ENCODE measurements at places on chromosomes 5 and 9. TPM values are rescaled to one million over a fixed set of nuclear protein-coding genes. Genes with fewer than 3 reads are reported as not detected.

GRCh38 chr9:90803860-90804593 is 2.4 kb downstream of the SYK start:
- no peak for DNase-seq

DNA sequence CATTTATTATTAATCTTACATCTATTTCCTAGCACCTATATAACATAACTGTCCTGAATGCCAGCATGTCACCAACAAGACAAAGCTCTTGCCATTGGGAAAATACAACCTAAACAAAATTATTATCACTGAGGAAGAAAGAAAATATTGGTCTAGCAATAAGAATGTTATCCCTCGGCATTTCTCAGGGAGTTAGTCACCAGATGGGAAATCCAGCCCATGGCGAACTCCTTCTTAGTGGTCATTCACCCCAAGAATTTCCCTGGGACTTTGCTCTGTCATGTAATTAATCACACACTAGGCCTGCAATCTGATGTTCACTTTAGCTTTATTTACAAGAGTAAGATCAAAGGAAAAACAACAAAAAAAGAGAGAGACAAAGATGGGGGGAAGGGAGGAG is 56.1 kb upstream of the TAS2R1 start:
- no peak for DNase-seq

GRCh38 chr5:131999041-131999440 is 12.4 kb downstream of the ACSL6 start:
- no peak for DNase-seq

DNA sequence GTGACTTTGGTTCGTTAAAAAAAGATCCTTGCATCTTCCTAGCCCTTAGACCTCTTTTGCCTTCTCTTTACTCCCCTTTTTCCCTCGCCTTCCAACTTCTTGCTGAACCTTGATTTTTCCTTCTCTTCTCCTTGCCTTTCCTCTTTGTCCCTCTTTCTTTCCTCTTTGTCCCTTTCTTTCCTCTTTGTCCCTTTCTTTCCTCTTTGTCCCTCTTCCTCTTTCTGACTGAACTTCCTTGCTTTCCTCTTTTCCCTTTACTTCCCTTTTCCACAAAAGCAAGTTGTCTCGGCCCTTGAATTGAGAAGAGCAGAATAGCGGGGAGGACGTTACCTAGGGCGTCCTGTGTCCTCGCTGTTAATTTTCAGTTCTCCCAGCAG is 1.4 kb upstream of the MLLT3 start:
- DNase-seq, result no peak

DNA sequence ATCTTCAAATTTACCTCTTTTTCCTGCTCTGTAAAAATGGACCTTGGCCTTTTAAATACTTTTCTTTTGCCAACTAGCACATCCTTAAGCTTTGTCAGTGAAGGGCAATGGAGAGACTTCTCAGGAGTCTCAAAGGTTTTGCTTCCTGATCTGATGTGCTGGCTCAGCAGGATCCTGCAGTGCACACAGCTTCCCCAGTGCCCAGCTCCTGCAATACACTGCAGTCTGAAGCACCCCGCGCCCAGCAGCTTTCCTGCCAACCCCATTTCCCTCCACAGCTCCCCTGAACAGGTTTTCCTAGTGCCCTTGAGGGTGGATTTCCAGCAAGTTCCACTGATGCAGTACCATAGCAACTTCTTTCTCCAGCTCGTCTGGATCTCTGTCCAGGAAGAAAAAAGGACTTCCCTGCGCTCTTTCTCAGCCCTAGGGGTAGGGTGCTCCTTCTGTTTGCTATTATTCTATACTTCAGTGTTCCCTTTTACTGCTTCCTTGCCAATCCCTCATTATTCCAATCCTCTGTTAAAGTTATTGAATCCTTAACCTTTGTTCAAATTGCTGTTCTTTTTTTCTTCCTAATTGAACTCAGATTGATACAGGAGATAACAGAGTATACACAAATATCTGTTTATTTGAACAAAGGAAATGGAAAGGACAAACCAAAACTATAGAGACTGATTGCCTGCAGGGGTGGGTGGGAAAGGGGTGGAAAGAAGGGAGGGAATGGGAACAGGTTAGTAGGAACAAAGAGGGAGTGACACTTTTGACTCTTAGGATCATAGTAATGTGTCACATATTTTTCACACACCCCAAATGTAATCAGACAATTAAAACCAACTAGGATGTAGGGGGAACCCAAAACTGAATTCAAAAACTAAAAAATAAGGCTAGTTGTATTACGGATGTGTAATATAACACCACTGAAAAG is 8.5 kb downstream of the SNAPC3 start:
- DNase-seq, result no peak

DNA sequence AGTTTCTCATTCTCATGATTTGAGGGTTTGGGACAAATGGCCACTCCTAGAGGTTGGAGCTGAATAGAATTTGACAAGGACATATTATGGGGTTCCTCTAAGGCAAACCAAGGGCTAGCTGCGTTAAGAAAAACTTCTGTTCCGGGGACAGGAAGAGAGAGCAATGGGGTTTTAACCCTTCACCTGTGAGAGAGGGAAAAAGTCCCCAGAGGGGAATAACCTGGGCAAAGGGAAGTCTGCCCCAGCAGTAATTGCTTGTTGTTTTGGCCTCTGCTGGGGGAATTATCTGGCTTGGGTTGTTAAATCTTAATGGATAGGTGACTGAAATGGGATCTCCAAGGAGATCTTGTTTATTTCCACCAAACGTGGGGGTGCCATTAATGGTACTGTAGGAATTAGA is 110.1 kb upstream of the MOCS2 start:
- no peak for DNase-seq

DNA sequence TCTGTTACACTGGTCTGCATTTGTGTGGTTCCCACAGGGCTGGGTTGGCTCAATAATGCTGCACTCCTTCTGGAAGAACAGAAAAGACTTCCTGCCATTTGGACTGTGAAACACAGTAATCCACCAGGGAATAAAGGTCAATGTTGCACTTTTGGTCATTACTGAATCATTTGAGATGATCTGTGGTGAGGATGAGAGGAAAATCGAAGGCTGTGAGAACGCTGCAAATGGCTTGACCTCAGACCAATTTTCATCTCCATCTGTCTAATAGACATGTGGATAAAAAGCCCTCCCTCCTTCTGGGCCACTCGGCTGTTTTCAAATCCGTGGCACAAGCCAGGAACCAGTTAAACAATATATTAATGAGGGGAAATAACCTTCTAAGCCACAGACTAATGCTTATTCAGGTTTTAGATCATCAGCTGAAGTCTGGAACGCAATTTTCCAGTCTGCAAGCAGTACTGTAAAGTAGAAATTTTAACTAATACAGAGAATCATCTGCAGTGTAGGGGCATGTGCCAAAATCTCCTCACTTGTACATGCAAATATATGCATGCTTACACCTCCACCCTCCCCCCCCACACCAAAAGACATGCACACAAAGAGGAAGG is 20.2 kb downstream of the TLE1 start:
- no peak for DNase-seq

DNA sequence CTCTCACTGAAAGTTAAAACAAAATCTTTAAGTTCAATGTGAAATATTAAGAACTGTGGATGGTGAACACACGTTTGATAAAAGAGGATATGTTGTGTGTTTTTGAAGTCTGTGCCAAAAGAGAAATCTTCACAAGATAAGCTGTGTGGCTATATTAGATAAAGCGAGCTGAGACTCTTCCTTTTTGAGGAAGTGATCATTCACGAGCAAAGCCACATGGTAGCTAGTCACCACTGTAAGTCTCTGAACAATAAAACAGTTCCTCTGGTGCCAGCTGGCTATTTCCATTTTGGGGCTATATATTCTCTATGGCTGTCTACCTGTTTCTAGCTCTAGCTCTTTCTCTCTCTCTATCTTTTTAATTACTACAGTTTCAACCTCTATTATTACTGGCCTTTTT is 1849.2 kb upstream of the C9orf72 start:
- DNase-seq, result no peak

DNA sequence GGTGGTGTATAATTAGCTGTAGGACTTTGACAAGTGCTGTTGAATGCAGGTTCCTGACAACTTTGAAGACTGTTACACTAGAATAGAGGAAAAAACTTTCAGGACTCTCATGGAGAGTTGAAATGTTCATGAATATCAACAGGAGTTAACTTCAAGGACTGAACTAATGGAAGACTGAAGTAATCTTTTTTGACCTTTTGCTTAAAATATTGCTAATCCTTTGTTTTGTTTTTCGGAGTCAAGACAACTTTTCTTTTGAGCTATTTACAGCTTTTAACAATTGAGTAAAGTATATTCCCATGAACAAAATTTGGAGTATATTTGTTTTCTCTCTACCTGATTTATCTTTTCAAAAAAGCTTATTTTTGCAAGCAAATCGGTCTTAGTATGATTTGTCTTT is 34.1 kb upstream of the MTMR12 start:
- DNase-seq, result no peak

GRCh38 chr5:154465169-154465568 is 12.9 kb downstream of the HAND1 start:
- no peak for DNase-seq

DNA sequence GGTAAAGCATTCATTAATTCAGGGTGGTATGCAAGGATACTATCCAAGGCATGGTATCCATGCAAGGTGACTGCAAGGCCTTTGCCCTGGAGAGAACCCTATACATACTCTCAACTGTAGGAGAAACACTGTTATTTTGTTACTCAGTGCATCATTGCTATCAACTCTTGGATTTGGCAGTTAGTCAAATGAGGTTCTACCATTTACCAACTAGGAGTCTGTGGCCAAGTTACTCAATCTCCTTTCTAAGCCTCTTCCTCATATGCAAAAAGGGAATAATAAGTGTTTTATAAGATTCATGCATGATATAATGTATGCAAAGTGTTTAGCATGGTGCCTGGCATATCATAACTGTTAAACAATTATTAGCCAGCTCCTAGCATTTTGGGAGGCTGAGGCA is 4.0 kb downstream of the PCDHGC3 start:
- DNase-seq, result no peak

DNA sequence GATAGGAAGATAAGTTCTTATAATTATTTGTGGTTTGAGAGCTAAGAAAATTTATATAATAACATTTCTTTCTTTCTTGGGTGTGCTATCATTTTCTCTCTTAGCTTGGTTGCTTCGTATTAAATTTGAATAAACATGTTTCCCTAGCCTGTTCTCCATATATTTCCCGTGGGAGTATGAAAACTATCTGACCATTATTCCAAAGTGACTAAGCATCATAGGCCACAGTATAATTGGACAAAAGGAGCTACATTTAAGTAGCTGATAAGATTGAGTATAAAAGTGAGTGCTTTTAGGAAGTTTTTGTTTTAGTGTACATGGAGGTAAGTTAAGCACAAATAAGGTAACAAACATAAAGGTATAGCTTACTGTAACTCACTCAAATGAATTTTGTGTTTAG is 8.4 kb upstream of the OSMR start:
- DNase-seq, result no peak

- DNase-seq, result peak; percentile 27
Observed at GRCh38 chr9:103037508-103038477, 42.7 kb downstream of the CYLC2 start.

GRCh38 chr9:128098297-128099230 is 29.0 kb downstream of the PTGES2 start:
- peak; percentile 93 for DNase-seq

GRCh38 chr5:61966997-61967396 is 339.0 kb upstream of the KIF2A start:
- DNase-seq, result no peak

DNA sequence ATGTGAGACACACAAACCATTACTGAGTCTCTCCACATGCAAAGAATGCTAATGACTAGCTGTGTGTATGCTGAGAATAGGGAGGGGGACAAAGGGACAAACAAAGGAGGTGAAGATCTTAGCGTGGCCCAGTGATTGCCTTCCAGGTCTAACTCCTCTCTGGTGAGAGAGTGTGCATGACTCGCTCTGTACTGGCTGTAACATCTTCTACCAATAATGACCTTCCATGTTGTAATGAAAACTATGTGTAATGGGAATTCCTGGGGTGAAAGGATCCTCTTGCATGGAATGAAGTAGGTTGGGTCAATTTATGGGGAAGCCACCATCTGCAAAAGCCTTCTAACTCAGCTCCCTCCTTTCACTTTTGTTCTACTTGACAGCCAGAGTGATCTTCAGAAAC is 24.4 kb upstream of the GPR151 start:
- no peak for DNase-seq

DNA sequence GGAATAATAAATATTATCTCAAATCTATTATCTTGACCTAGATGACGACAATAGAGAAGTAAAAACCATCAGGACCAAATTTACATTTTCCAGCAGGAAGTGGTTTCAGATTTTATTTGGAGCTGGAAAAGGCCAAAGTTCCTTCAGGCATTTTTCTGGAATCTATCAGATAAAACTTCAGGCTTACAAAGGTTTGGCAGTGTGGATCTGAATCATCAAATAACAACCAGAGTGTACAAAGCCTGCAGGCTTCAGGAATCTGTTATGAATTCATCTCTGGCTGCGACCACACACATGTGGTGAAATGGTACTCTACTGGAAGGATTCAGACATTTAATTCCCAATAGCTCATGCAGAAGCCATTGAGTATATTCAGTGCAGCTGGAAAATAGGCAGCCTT is 726.4 kb upstream of the GRAMD2B start:
- no peak for DNase-seq

DNA sequence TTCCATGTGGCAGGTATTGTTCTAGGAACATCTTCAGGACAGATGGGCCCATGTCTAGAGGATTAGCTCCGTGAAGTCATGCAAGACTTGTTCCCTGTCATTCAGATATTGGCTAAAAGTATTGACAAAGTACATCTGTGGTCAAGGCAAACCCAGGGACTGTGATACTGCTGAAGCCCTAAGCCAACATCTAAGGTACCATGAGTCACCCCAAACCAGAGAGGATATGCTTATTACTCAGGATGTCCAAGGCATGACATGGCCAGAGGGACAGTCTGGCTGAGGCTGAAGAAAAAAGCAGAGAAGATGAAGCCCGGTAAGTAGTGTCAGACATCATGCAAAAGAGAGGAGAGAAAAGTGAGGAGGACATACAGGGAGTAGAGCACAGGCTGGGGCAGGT is 31.0 kb downstream of the HMHB1 start:
- no peak for DNase-seq

DNA sequence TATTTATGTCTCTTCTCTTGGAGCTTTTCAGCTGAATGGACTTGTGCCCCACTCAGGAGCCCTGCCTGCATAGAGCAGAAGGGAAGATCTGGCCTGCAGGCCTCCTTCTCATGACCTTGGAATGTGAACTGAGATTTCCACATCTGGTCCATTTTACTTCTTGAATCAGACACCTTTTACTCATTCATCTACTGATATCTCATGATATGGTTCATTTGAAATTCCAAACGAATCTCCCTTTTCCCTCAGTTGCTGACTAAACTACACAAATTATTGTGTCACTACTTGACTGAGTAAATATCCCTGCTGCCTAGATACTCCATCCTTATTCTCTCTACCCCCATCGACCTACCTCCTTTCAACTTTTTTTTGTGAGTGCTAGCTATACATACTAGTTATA is 138.7 kb downstream of the PLCXD3 start:
- DNase-seq, result no peak

The PFN3 gene
- total RNA-seq, result not detected

The KLHL9 gene
- 14.6 TPM for total RNA-seq

The SHISAL2B gene
- total RNA-seq, result not detected

The IFNA2 gene
- not detected for total RNA-seq

The OBP2B gene
- total RNA-seq, result not detected

The PAEP gene
- total RNA-seq, result not detected

The PCDHGA6 gene
- total RNA-seq, result 5.3 TPM

The CLTB gene
- 213 TPM for total RNA-seq

The NKD2 gene
- 2.5 TPM for total RNA-seq

The SOX30 gene
- total RNA-seq, result 0.35 TPM

The RNF208 gene
- total RNA-seq, result 21.9 TPM

The TRIP13 gene
- total RNA-seq, result 0.25 TPM

The MINAR2 gene
- total RNA-seq, result not detected

The FREM1 gene
- 6.7 TPM for total RNA-seq

The SLC22A4 gene
- 1.9 TPM for total RNA-seq

The ANKRD31 gene
- 0.14 TPM for total RNA-seq

All from right cardiac atrium (tissue), 5 donors.